ENCODE measurements at places on chromosomes 3 and 15.

GRCh38 chr3:79329154-79329553 is 438.6 kb downstream of the ROBO1 start:
- no peak for ATAC-seq

DNA sequence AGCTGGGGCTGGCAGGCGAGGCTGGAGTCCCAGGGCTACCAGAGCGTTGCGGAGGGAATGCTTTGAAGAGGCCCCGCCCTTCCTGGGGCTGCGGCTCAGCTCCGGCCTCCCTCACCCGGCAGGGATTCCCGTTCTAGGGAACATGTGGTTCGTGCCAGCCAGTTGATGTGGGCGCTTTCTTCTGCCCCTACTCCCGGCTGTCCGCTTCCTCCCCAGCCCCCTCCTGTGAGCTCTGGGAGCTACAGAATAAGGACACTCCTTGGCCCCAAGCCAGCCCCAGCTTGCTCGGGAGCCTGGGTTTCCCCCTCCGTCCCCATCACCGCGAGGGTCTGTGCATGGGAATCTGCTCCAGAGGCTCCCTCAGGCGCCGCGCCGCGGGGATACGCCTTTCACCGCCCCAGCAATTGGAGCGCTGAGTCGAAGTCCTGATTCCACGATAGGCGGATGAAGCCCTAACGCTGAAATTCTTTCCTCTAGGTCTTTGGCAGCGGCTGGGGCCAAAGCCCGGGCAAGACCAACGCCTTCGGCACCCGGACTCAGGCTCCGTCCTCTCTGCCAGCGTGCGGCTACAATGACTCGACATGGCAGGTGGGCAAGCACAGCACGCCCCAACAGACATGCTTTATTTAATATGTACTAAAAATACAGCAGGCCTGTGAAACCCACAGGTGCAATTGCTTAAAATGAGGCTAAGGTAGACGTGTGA is 69.5 kb downstream of the KLF15 start:
- no peak for ATAC-seq

DNA sequence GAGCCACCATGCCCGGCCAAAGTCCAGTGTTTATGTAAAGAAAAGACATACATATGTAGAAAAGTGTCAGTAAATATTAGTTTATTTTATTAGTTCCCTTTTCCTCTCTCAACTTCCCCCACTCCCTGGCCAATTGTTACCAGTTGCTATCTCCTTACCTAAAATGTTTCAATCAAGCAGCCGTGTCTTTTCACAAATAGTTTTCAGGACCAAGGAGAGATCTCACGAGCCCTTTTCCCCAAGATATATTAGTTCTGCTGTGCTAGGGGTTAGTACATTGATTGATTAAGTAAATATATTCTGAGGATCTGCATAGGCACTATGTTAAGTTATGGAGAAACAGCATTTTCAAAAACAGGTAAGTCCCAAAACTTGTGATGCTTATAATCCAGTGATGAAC is 87.4 kb downstream of the ZIC4 start:
- no peak for ATAC-seq

DNA sequence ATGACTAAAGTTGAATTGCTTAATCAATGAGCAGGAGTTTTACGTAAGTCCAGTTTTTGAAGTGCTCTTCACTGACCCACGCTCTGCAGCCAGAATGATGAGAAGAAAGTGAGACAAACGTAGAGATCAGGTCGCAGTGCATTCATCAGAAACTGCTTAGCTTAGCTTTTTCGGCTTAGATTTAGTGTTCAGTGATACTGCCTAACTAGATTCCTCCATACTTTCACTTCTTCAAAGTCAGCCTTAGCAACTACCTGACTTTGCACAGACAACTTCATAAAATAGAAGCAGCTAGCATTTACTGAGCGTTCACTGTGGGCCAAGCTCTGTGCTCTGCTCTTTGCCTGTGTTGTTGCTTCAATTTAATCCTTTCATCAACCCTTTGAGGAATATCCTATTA is 116.1 kb downstream of the KCNH8 start:
- no peak for ATAC-seq

DNA sequence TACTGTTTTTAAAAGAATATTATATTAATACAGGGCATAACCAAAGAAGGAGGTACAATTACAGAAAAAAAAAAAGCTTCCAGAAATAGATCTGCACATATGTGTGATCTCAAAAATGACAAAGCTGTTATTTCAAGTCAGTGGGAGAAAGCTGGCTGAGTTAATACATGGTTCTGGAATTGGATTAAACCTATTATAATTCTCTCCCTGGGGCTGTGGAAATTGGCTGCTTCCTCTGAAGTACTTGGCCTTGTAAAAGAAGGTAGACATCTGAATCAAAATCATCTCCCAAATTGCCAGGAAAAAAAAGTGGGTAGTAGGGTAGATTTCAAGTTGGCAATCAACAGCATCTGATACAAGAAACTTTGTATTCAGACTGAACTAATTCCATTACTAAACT is 723.9 kb upstream of the ALCAM start:
- ATAC-seq: no peak

- ATAC-seq: peak; percentile 30
These were observed 83.0 kb downstream of the AKAP13 start for GRCh38 chr15:85463276-85463892.

Measured in activated CD4-positive, CD25-positive, alpha-beta regulatory T cell treated with anti-CD3 and anti-CD28 coated beads, Interleukin-2, amount 50 U/mL, for 24 hours (primary cell).